ENCODE measurements at places on chromosomes 7 and 10. TPM values are rescaled to one million over a fixed set of nuclear protein-coding genes. Genes with fewer than 3 reads are reported as not detected.

DNA sequence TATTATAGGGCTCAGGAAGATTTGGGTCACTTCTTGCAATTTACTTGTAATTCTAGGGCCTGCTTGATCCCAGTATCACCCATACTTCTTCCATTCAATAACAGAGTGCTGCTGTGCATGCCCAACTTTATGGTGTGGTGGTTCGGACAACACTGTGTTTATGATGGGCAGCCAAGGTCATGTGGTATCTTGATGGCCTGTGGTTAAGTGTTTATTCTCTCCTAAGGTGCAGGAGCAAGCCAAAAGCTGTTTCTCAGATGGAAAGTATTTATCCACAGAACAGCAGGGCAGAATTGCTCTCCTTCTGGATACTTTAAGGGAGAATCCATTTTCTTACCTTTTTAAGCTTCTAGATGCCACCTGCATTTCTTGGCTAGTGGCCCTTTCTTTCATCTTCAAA is 433.8 kb downstream of the SH2D4B start:
- DNase-seq, result no peak

The MSRB2 gene
- 11.9 TPM for total RNA-seq

The AGAP9 gene
- total RNA-seq, result 26.1 TPM

DNA sequence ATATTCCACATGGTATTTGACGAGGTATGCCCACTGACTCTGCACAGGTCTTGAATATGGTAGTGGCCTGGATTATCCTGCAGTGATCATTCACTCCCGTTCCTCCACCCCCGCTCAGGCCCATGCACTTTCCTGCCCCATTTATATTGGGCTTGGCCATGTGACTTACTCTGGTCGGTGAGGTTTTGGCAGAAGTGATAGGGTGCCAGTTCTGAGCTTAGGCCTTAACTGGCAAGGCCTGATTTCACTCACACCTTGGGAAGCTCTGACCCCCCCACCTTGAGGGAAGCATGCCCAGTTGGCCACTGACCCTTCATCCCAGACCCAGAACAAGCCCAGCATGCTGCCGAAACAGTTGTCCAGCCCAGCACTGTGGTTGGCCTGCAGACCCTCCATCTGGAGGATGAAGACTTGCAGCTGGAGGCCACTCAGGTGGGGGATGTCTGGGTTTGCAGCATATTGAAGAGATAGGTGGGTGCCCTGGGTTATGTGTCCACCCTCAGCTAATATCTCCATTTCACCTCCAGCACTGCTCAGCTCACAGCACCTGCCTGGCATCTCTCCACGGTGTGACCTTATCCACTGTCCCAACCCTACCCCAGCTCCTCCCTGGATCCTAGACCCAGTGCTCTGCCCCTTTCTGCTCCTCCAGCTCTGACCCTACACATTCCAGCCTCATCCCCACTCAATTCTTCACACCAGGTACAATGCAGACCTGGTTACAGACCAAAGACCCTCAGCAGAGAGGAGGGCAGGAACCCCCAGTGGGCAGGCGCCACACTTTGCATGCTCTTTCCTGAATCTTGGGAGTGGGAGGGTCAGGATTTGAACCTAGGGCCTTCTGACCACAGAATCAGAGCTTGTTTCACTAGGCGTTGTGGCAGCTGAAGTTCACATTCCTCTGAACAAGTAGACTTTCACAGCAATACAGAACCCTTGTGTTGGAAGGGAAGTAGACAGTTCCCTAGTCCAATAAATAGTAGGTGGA is 138.1 kb upstream of the CHST15 start:
- DNase-seq, result no peak

GRCh38 chr7:139560678-139561077 is 37.2 kb downstream of the CLEC2L start:
- no peak for DNase-seq

DNA sequence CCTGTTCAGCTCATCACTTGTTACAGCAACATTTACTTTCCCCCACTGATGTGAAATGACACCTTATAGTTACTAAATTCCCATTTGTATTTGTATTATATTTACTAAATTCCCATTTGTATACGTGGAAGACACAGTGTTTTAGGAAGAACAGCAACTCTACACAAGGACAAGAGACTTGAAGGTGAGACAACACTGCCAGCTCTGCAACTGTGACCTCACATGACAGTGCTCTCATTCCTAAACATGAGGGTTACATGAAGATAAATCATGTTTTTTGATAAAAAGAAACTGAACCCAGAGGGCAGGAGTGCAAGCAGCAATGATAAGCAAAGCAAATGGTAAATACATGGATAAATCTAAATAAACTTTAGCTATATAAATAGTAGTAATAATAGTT is 60.3 kb downstream of the ATAD1 start:
- DNase-seq, result no peak

DNA sequence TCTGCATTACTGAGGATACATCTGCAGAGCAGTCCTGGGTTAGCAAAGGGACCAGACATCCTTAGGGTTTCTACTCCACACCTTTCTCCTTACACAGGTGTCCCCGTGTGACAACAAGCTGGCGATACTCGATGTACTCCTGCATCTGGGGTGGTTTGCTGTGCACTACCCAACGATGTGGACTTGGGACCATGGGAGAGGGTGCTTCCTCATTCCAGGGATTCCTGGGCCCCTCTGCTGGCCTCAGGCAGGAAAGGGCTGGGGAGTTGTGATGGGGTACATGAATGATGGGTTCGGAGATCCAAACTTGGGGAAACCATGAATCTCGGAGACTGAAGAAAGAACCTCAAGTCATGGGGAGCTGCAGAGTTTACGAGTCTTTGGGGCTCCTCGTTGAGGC is 179.6 kb upstream of the GALNT17 start:
- no peak for DNase-seq

DNA sequence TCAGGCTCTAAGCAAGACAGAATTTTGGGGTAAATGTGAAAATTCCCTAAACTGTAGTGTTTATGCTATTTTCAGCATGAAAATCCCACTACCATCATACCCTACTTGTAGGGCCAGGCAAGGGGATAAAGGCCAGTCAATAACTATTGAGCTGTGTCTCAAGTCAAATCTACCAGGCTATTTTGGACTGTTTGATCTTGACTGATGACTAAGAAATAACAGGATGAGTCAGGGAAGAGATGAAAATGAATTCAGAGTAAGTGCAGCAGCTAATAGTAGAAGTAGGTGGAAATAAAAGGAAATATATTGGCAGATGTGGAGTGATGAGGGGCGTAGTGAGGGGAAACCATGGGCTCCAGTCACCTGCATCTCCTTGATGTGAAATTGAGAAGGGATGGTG is 225.8 kb upstream of the PHYHIPL start:
- no peak for DNase-seq

DNA sequence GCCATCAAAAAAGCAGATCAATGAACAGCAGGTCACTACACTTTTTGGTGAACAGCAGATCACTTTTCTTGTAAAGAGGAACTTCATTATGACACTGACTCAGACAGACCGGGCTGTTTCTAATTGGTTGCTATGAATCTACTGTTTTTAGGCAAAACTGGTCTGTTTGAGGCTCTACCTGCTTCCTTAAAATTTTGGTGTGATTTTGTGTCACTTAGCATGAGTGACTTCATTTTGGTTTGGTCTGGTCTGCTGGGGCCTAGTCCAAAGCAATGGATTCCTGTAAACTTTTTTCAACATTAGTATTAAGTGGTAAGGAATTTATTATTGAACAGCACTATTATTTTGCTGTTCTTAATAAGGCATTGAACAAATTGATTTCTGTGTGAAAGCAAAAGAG is 41.8 kb upstream of the C10orf71 start:
- DNase-seq, result no peak

The ARPC1A gene
- total RNA-seq, result 201 TPM

The DNAH11 gene
- total RNA-seq, result 2.0 TPM

DNA sequence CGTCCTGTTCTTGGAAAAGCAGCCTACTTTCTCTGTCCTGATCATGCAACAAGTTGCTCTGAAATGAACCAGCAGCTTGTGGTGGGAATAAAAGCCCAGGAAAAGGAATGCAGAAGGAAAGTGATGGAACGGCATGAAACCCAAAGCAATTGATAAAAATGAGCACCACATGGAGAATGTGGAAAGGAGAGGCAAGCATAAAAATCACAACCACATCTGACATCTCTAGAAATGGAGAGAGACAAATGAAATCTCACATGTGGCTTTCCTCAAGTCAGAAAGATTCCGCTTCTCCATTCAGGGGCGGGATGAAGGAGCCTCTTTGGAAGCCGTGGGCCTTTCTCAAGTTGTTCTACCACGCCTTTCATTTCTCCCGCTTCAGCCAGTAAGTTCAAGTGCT is 631.7 kb upstream of the GALNT17 start:
- DNase-seq, result no peak

GRCh38 chr7:139451638-139452037 is 31.8 kb downstream of the KLRG2 start:
- no peak for DNase-seq

DNA sequence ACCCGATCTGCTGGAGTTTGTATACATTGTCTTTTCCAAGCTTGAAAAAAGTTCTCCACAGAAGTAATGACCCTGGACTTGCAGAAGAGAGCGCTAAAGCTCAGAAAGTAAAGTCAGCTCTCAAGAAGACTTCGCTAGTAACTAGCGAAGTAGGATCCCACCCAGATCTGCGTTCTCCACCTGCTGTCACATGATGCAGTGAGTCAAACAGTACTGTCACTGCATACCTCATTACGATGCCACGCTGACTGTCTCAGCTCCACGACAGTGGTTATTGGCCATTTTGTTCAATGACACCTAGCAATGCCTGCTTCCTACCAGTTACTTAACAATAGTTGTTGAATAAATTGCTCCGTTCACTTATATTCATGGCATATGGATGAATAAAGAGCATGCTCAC is 29.7 kb upstream of the SEC61G start:
- DNase-seq, result peak; percentile 81

- DNase-seq, result peak; percentile 65
Measured at GRCh38 chr7:3482147-3482921, 181.3 kb downstream of the SDK1 start.

GRCh38 chr10:112302335-112302734 is 19.1 kb downstream of the TECTB start:
- DNase-seq, result no peak

DNA sequence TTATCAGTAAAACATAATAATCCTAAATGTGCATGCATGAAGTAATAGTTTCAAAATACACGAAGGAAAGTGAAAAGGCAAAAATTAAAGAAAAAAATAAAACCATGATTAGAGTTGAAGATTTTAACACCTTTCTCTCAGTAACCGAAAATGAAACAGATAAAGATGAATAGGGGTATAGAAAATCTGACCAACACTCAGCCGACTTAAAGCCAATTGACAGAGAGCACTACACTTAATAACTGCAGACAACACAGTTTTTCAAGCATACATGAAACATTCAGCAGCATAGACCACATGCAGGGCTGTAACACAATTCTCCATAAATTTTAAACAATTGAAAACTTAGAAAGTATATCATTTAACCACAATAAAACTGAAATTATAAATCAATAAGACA is 76.1 kb downstream of the CUBN start:
- DNase-seq, result no peak

The SNX10 gene
- 7.6 TPM for total RNA-seq

DNA sequence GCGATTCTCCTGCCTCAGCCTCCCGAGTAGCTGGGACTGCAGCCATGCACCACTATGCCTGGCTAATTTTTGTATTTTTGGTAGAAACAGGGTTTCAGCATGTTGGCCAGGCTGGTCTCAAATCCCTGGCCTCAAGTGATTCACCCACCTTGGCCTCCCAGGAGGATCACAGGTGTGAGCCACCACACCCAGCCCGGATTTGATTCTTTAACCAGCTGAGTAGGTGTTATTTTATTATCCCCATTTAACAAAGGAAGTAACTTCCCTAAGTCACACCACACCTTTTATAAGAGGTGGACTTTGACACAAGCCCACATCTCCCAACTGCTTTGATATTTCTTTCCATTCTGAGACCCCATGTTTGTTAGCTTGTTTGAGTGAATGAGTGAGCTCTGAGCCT is 25.0 kb downstream of the SLC25A28 start:
- no peak for DNase-seq

The CDK14 gene
- 22.5 TPM for total RNA-seq

GRCh38 chr7:52146871-52147634 is 830.4 kb upstream of the COBL start:
- peak; percentile 77 for DNase-seq

GRCh38 chr10:3451516-3452172 is 279.1 kb upstream of the PITRM1 start:
- DNase-seq, result no peak

DNA sequence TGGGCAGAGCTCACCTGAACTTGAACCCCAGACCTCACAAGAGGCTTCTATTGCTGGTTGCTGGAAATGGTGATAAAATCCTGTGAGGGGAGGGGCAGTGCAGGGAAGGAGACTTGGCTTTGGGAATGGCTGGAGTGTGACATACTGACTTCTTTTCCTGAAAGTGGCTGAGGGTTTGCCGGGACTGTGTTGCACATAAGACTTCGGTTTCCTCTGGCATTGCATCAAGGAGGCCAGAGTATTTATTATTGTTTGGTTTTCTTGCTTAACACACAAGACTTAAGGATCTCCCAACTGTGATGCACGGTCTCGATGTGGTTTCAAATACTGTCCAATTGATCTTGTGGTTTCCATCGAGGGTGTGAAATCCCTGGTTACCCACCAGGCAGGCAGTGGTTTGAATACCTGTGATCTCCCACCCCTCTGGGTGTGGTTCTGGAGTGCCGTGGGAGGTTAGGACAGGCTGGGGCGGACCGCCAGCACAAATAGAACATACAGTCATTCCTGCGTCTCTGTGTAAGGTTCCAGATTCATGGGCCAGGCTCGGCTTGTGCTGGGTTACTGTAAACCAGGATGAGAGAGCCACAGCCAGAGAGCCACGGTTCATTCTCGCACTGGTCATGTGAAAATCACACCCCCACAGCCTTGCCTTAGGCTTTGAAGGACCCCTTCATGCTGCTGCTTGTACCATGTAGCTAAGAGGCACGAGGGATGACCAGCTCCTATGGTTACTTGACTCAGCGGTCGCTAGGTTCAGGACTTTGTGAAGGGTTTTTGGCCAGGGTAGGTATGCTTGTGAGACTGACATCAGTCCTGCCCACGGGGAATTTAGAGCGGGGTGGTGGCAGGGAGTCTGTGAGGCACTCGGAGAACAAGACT is 39.2 kb downstream of the WBP1L start:
- DNase-seq, result no peak

The FRMD4A gene
- total RNA-seq, result 52.1 TPM

GRCh38 chr7:129591868-129592267 is 19.7 kb upstream of the NRF1 start:
- DNase-seq, result no peak

- no peak for DNase-seq
Measured at GRCh38 chr10:3763852-3764625, 21.0 kb downstream of the KLF6 start.
